ENCODE measurements at places on chromosomes 2 and 18.

- no peak for DNase-seq
These were observed 154.7 kb downstream of the CHST9 start for GRCh38 chr18:27030421-27030820.

GRCh38 chr2:174263997-174264396 is 15.7 kb upstream of the OLA1 start:
- no peak for DNase-seq

- no peak for DNase-seq
These were observed 730.6 kb downstream of the TSN start for GRCh38 chr2:122486086-122486485.

DNA sequence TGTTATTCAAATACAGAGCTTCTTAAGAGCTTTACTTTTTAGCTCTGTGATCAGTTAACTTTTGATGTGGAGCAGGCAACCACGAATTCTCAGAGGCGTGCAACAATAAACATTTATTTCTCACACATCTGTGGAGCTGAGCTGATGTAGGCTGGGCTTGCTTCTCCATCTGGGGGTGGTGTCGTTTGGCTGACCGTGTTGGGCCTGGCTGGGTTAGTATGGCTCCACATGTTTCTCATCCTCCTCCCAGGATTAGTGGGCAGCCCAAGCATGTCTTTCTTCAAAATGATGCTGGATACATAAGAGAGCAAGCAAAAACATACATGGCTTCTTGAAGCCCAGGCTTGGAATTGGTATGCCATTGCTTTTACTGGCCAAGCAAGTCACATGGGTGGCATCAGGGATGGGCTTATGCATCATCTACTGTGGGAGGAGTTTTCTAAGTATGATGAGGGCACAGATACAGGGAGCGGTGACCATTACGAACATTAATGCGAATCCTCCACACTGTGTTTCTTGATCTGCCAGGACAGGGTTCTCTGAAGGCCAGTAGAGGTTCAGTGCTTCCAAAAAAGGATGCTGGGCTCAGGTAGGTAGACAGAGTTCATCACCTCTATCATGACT is 157.0 kb upstream of the TNP1 start:
- DNase-seq = no peak

DNA sequence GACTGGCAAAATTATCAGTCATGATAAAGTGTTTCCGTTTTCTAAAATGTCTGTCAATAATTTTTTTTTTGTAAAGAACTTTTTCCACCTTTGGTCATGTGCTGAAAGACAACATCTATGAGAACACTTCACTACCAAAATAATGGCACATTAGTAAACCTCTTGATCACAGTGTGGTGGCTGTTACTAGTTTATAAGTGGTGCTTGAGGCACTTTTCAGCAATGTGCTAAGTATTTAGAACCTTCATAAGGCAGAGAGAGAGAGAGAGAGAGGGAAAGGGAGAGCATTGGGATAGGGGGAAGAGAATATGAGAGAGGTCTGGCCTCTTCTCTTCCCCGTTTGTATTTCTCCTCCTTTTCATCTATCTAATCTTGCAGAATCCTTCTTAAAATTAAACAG is 1.1 kb upstream of the NYAP2 start:
- DNase-seq = no peak

DNA sequence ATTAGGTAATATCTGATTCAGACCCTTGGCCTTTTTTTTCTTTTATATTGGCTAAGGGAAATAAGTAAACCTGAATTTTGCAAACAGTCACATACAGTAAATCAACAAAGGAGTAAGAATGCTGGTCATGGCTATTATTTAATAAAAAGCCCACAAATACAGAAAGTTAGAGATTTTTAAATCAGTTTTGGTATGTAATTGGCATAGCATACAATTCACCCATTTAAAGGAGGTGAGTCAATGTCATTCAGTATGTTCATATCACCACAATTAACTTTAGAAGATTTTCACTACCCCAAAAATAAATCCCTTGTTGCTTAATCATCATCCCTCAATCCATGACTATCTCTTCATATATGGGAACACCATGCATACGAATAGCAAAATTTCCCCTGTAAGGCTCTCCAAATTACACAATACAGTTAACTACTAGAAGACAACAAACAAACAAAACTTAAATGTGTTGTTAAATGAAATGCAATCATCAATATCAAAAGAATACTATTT is 45.9 kb upstream of the NYAP2 start:
- DNase-seq = no peak
